CD4-positive, alpha-beta T cell treated with Interferon alpha-2 for 1 hour (primary cell): ENCODE measurements at places on chromosomes 1 and 21.

GRCh38 chr1:162056043-162056442 lies 13.4 kb upstream of the NOS1AP start:
- DNase-seq = peak; percentile 45

- DNase-seq = peak; percentile 2
Observed at GRCh38 chr1:63148825-63149645, 173.3 kb upstream of the FOXD3 start.

GRCh38 chr1:232074265-232074664 lies 447.7 kb downstream of the DISC1 start:
- no peak for DNase-seq

- DNase-seq = no peak
Observed at GRCh38 chr1:207840380-207840779, 70.5 kb downstream of the CD34 start.

- DNase-seq = no peak
Observed at GRCh38 chr1:157040802-157041201, 4.7 kb downstream of the ARHGEF11 start.

- DNase-seq = no peak
Observed at GRCh38 chr1:20552728-20553445, 514 bp downstream of the FAM43B start.

DNA sequence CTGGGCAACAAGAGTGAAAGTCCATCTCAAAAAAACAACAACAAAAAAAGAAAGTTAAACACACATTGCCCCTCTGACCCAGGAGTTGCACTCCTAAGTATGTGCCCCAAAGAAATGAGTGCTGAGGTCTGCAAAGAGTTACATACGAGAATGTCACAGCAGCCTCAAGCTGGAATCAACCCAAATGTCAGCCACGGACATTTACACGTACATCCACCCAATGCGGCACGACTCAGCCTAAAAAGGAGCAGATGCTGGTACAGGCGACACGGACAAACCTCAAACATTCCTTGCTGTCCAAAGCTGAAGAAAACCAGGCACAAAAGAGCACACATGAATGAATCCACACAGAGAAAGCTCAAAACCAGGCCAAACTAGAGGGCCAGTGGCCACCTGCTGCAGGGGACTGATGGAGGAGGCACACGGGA lies 46.8 kb upstream of the ECE1 start:
- DNase-seq = no peak

DNA sequence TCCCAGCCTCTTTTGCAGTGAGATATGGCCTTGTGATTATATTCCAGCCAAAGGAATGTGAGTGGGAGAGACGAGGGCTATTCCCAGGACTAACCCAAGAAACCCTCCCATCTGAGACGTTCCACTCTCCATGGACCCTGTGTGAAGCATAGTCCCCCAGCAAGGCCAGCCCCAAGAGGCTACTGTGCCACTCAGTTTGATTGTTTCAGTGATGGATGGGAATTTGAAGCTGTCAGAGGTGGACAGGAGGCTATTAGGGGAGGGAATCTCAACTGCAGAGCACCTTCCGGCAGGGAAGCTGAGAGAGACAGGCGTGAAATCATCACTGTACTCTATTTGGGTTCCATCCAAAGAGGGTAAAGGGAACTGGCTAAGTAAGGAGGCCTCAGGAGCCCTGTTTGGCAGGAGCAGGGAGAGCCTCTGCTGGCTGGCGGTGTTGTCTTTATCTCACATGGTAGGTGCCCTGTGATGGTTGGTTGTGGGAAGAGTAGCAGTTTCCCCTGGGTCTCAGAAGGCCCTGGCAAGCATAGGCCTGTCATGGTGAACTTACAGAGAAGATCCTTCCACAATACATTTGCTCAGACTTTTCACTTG lies 3.4 kb upstream of the TEX35 start:
- no peak for DNase-seq

GRCh38 chr1:232162001-232162400 lies 467.9 kb downstream of the SIPA1L2 start:
- DNase-seq = no peak

- no peak for DNase-seq
Observed at GRCh38 chr1:18107369-18108298, at the start of gene IGSF21. Gene IGSF21, plus strand, starts transcription at chr1:18107798. Its CDS starts 331 bp downstream, at chr1:18108129.

DNA sequence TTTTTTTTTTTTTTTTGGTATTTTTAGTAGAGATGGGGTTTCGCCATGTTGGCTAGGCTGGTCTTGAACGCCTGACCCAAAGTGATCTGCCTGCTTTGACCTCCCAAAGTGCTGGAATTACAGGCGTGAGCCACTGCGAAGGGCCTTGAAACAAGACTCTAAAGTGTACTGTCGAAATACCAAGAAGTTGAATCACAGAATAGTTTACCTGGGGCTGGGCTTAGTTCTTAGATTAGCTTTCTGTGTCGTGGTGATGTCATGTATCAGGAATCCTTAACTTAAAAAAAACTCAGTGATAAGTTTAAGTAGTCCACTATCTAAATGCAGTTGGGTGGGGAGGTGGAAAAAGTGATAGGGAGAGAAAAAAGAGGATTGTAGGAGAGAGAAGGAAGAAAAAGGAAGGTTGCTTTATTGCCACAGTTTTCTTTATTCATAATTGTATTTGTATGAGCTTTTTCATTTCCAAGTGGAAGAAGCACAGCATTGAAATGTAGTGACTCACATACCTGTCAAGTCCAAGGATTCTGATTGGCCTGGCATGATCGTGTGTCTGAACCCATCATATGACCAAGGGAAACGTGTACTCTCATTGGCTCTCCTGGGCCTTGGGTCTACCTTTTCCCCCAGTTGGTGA lies 13.4 kb downstream of the ITSN1 start:
- DNase-seq = no peak

DNA sequence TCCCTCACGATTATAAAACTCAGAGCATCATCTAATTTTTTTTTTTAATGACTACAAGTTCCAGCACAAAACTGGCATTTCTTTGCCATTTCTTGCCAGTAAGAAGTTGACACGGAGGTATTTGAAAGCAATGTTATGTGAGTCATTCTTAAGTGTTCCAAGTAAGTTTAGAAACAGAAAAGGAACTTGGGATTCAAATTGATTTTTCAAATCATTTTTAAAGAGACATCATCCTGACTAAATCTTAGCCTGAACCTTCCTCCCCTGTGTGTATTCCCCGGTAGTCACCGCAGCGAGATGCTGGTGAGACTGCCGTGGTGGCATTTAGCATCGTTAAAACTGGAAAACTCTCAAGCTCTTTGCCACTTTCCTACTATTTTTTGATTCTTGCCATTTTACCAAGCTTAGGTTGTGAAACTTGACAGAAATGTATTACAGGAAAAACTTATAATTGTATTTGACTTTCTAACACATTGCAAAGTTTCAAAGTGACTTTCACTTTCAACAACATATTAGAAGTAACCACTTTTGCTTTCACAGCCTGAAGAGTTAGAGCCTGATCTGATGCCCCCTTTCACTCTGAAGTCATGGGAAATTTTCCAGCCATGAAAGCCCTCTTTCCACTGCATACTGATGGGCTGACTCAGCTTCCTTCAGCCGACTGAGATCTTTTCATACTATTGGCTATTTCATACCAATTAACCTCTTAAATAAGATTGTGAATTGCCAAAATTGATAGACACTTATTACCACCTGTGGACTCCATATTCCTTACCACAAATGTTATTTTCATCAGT lies 61.4 kb downstream of the OLFML2B start:
- peak; percentile 33 for DNase-seq

DNA sequence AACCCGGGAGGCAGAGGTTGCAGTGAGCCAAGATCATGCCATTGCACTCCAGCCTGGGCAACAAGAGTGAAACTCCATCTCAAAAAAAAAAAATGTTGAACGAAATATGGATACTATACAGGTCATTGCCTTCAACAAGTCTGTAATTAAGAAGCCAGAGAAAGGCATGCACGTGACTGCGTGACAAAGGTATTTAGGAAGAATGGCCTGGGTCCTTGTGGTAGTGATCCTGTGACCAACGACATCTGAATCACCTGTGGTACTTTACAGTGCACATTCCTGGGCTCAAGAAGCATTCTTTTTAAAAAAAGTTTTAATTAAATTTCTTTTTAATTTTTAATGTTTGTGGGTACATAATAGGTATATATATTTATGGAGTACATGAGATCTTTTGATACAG lies 115.0 kb downstream of the GREM2 start:
- no peak for DNase-seq

DNA sequence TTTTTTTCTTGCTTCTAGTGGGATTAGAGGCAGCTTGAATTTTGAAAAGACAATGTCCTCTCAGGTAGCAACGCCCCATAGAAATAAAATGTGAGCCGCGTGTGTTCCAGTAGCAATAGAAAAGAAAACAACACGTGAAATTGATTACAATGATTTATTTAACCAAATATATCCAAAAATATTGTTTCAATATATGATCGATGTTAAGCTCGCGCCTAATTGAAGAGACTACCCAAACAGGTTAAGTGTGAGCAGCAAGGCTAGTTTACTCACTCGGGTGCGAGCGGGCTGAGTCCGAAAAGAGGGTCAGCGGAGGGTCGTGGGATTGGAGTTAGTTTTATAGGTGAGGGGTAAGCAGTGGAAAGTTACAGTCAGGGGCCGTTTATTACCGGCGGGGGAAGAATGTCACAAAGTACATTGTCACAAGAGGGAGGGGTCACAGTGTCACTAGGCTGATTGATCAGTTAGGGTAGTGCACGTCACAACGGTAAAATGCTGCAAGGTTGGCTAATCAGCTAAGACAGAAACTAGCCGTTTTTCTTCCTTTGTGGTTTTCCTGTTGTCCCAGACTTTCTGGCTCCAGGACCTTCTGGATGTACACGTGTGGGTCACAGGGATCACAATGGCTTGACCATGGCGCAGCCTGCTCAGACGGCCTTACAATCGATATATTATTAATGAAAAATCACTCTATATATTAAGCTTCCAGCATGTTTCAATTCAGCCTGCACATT lies 697 bp upstream of the ZNF670 start:
- DNase-seq = peak; percentile 18

- DNase-seq = no peak
Observed at GRCh38 chr1:41758904-41759548, 159.7 kb downstream of the HIVEP3 start.

- DNase-seq = no peak
Observed at GRCh38 chr1:100816049-100816448, 78.6 kb downstream of the EXTL2 start.

- DNase-seq = no peak
Observed at GRCh38 chr1:194476351-194476750, 1289.9 kb upstream of the B3GALT2 start.

GRCh38 chr1:108862698-108863477 lies 6.0 kb upstream of the AKNAD1 start:
- DNase-seq = no peak

DNA sequence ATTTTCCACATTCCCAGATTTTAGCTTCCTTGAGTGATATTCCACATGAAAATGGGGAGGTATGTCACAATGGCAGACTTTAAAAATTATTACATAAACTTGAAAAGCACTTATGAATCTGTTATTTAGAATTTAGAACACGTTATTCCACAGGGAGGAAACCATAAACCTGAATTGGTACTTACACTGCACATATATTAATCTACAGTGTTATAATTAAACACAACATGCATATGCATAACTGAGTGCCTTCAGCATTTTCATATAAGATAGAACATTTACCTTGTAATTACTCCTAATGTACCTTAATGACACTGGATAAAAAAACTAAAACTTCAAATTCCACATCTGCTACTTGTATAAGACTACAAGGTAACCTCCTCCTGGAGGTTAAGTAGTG lies 9.8 kb downstream of the ARHGAP29 start:
- no peak for DNase-seq

GRCh38 chr21:35868005-35868868 lies 192.1 kb downstream of the SETD4 start:
- DNase-seq = no peak

- DNase-seq = no peak
Observed at GRCh38 chr1:24609949-24610517, 33.1 kb upstream of the SRRM1 start.

DNA sequence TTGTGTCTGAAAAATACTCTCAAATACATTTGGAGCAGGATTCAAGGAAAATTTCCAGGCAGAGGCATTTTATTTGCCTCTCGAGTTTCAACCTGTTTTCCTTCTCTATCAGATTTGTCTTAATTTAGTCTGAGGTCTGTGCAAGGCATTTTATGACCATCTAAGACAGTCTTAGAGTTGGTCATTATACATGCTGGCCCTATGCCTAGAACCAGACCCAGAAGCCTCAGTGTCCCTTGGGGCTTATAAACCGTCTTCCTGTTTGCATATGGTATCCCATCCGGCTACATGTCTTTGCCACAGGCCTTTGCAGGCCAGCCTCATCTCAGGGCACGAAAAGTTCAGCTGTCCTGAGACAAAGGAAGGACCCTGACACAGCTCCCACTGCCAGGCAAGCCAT lies 346.1 kb downstream of the SIPA1L2 start:
- DNase-seq = no peak

DNA sequence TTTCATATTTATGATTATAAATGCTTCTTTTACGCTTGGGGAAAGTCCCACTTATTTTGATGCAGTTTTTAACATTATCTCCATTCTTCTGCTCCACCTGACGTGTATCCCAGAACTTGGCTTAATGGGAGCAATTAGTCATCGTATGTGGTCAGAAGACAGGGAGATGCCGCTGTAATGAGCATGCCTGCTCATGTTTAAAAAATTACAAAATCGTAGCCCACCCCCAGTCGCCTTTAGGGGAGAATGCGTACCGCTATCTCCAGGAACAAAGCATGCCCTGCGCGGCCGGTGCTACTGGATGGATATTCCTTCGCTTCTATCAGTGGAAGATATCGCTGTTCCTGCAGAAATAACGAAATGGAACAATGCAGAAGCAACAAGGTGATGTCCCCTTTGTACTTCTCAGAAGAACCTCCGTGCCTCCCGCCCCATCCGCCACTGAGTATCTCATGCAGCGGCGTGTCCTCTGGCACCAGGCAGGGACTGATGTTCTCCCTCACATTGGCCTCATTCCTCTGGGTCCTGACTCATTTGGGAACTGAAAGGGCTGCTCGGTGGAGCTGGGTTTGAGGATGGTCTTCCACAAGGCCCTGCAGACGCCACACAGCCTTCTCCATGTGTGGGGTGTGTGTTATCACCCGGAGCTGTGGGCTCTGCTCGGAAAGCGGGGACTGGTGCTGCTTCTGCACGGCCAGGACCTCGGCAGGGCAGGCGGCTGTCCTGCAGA lies 116.3 kb upstream of the COL6A1 start:
- no peak for DNase-seq

GRCh38 chr1:179082999-179083335 lies 1.1 kb downstream of the TOR3A start:
- DNase-seq = peak; percentile 27

- no peak for DNase-seq
Observed at GRCh38 chr21:44051462-44051941, 39.4 kb downstream of the TRAPPC10 start.

DNA sequence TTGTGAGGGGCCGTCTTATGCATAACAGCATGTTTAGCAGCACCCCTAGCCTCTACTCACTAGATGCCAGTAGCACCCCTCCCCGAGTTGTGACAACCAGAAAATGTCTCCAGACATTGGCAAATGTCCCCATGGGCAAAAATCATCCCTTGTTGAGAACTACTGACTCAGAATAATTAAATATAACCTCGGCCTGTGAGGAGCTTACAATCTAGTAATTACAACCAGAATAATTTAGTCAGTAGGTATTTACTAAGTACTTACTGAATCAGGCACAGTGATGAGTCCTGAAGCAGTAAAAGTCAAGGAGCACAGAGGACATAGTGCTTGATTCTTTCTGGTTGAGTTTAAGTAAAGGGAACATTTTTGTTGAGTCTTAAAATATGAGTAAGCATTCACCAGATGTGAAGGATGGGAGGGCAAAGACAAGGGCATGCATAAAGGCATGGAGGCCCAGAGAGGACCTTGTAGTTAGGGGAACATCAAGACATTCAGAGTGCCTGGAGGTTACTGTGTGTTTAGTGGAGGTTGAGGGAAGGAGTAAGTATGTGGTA lies 44.1 kb upstream of the KCNQ4 start:
- DNase-seq = no peak
